Central memory CD8-positive, alpha-beta T cell (primary cell): ENCODE measurements at places on chromosomes 4 and X.

DNA sequence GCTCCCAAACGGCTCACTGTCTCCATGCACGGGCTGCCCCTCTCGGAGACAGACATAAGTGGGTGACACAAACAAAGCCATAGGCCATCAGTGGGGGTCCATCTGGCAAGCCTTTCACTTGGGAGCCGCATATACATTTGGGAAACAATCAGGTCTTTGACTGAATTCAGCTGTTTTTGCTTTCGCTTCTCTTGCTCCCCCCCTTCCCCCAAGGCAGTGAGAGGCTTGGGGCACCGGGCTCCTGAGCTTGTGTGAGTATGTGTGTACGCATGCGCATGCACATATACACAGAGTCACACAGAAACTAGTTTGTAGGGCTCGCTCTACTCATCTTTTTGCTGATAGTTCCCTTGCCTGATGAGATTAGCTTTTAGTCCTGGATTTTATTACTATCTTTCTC lies 284.4 kb downstream of the AFF2 start:
- DNase-seq: no peak
- H3K36me3 ChIP-seq: no peaks in the 10 kb centered on the region
- no peaks in the 10 kb centered on the region for H3K4me1 ChIP-seq
- no peaks in the 10 kb centered on the region for H3K27me3 ChIP-seq
- H3K4me3 ChIP-seq: no peak overlapping the region

GRCh38 chrX:146658379-146658778 lies 151.2 kb upstream of the CXorf51B start:
- H3K4me3 ChIP-seq: no peak overlapping the region
- no peaks in the 10 kb centered on the region for H3K4me1 ChIP-seq
- H3K36me3 ChIP-seq: no peaks in the 10 kb centered on the region
- H3K27ac ChIP-seq: no peak overlapping the region
- no peaks in the 10 kb centered on the region for H3K27me3 ChIP-seq

DNA sequence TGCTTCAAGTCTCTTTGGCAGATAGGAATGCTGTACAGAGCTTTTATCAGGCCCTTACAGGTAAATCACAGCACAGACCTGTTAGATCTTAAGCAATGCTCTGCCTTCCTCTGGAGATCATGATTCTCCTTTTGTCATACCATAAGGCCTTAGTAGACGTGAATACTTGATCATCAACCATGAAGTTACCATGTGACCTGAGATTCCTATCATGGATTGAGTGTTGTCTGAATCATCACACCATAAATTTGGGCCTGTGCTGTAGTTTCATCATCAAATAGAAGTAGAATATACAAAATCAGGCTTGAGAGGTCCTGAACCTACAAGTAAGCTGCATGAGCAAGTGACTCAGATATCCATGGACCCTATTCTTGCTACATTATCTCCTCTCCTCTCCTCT lies 466.8 kb upstream of the INTU start:
- H3K27me3 ChIP-seq: no peaks in the 10 kb centered on the region
- no peak overlapping the region for H3K4me3 ChIP-seq
- H3K4me1 ChIP-seq: no peaks in the 10 kb centered on the region
- H3K27ac ChIP-seq: no peak overlapping the region

DNA sequence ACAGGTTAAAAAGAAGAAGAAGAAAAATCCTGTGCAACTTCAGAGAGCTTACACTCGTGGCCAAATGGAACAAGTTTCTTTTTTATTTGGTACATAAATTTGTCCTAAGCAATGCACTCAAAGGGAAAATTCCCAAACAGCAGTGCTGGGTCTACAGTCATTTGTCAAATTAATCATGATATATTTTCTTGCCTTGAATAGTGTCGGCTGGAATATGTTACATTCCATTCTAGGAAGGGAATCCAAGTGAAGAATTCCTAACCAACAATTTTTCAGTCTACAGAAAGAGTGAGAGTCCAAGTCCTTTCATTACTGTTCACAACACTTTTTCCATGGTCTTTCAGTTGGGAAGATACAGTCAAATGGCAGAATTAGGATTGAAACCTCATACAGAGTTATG lies 63.9 kb downstream of the HAND2 start:
- H3K36me3 ChIP-seq: no peaks in the 10 kb centered on the region
- H3K27ac ChIP-seq: no peak overlapping the region

DNA sequence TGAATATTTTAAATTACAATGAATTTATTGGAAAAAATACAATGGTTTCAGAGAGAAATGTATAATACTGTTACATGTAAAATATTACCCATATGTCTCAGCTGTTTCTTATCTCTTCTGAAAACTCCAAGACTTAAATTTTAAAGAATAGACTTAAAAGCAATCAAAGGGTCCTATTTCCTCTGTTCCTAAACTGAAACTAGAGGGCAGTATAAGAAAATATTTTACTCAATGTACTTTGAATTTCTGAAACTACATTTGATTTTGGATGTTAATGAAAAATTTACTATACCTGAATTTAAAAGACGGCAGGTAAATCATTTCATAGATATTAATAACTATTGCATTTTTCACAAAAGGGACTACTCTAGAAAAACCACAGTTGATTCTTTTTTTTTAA lies 200.2 kb downstream of the LRBA start:
- peaks cover 10% of the 10 kb centered on the region for H3K4me1 ChIP-seq
- peaks cover 10% of the 10 kb centered on the region for H3K36me3 ChIP-seq
- H3K27ac ChIP-seq: no peak overlapping the region
- no peaks in the 10 kb centered on the region for H3K27me3 ChIP-seq
- DNase-seq: no peak
- no peak overlapping the region for H3K4me3 ChIP-seq

DNA sequence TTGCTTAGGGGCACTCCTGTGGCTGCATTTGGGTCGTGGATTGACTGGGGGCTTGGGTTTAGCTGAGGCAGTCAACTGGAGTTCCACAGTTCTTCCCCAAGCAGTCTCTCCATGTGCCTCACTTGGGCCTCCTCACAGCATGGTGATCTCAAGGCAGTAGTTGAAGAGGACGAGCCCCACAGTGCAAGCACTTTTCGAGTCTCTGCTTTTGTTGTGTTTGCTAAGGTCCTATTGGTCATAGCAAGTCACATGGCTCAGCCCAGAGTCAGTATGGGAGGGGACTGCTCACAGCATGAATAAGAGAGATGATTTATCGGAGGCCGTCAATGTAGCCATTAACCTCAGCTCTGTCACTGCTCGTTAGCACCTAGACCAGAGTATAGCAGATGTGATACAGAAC lies 29.7 kb downstream of the BMX start:
- H3K36me3 ChIP-seq: peaks cover 2% of the 10 kb centered on the region
- H3K4me3 ChIP-seq: no peak overlapping the region
- H3K27ac ChIP-seq: no peak overlapping the region
- no peaks in the 10 kb centered on the region for H3K4me1 ChIP-seq

GRCh38 chrX:69139516-69139915 lies 25.7 kb downstream of the PJA1 start:
- DNase-seq: no peak
- H3K27me3 ChIP-seq: no peaks in the 10 kb centered on the region
- no peaks in the 10 kb centered on the region for H3K4me1 ChIP-seq
- H3K27ac ChIP-seq: no peak overlapping the region
- H3K4me3 ChIP-seq: no peak overlapping the region

- H3K27ac ChIP-seq: no peak overlapping the region
- H3K4me3 ChIP-seq: no peak overlapping the region
- no peaks in the 10 kb centered on the region for H3K36me3 ChIP-seq
- no peaks in the 10 kb centered on the region for H3K27me3 ChIP-seq
These were observed 75.1 kb upstream of the SLC7A11 start for GRCh38 chr4:138317175-138317748.

DNA sequence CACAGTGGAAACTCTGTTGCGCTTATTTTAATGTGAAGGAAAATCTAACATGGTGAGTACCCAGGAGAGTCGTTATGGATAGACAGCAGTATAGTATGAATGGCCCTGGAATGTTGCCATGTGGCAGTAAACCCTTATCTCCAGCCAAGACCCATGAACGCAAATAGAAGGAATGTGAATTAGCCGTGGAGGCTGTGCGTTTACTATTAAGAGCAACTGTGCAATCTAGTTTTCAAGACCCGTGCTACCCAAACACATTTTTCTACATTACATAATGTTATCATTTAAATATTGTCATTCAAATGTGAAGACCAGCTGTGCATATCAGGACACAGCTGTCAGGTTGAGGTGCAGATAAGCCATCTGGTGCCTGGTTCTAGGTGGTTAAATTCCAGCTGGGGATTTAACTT lies 13.3 kb upstream of the AGA start:
- H3K27me3 ChIP-seq: no peaks in the 10 kb centered on the region
- H3K4me3 ChIP-seq: no peak overlapping the region
- H3K4me1 ChIP-seq: no peaks in the 10 kb centered on the region
- H3K27ac ChIP-seq: no peak overlapping the region

DNA sequence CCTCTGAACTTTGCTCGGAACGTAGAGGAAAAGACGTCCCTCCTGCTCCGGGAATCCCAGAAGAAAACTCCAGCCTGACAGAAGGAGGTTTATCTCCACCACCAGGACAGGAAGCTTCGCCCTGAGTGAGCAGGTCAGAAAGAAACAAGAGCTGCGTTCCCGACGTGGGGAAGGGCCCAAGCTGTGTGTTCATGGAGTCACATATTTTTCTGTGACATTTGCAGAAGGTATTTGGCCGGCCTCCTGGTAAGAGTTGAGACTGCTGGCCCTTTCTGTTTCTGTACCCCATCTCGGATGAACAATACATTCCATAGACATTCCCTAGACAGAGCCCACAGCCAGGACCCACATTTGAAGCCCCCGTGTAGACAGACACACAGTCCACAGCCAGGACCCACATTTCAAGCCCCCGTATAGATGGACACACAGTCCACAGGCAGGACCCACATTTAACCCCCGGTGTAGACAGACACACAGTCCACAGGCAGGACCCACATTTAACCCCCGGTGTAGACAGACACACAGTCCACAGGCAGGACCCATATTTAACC lies 230.8 kb downstream of the SHOX start:
- no peaks in the 10 kb centered on the region for H3K4me1 ChIP-seq
- no peaks in the 10 kb centered on the region for H3K36me3 ChIP-seq
- DNase-seq: peak; percentile 5
- no peak overlapping the region for H3K4me3 ChIP-seq
- no peaks in the 10 kb centered on the region for H3K27me3 ChIP-seq

GRCh38 chr4:69731847-69732246 lies 28.6 kb downstream of the SULT1B1 start:
- no peak overlapping the region for H3K27ac ChIP-seq
- DNase-seq: no peak
- no peaks in the 10 kb centered on the region for H3K27me3 ChIP-seq
- no peak overlapping the region for H3K4me3 ChIP-seq
- H3K36me3 ChIP-seq: no peaks in the 10 kb centered on the region

DNA sequence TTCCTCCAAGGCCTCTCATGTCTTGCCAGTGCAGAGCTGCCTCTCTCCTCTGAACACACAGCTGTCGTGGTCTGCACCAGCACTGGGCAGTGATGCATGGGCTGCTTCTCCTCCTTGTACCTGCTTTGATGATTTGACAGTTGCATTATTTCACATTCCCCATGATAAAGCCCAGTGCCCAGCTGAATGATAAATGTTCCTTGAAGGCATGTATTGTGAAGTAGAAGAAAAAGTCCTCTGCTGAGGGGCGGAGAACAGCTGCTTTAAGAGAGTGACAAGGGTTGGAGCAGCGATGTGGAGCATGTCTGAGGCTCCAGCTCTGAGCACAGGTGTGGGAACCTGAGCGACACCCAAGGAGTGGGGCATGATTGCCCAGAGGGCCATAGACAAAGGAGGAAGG lies 21.1 kb upstream of the TRIM2 start:
- no peak for DNase-seq
- no peaks in the 10 kb centered on the region for H3K4me1 ChIP-seq
- H3K27me3 ChIP-seq: peaks cover 29% of the 10 kb centered on the region
- peaks cover 2% of the 10 kb centered on the region for H3K36me3 ChIP-seq
- no peak overlapping the region for H3K27ac ChIP-seq

- peaks cover 33% of the 10 kb centered on the region for H3K4me1 ChIP-seq
- H3K27ac ChIP-seq: peak overlapping the region; percentile 95
- H3K27me3 ChIP-seq: no peaks in the 10 kb centered on the region
- peaks cover 6% of the 10 kb centered on the region for H3K36me3 ChIP-seq
- H3K4me3 ChIP-seq: peak overlapping the region; percentile 99
These were observed 552 bp downstream of the SLC25A14 start for GRCh38 chrX:130340271-130340670.

- peaks cover 8% of the 10 kb centered on the region for H3K4me1 ChIP-seq
- H3K4me3 ChIP-seq: no peak overlapping the region
- H3K36me3 ChIP-seq: no peaks in the 10 kb centered on the region
- no peak overlapping the region for H3K27ac ChIP-seq
These were observed 12.2 kb upstream of the WFS1 start for GRCh38 chr4:6257247-6258025.

GRCh38 chr4:85005865-85006377 lies 39.4 kb upstream of the WDFY3 start:
- DNase-seq: no peak
- peaks cover 2% of the 10 kb centered on the region for H3K36me3 ChIP-seq
- no peaks in the 10 kb centered on the region for H3K27me3 ChIP-seq
- H3K4me3 ChIP-seq: no peak overlapping the region

GRCh38 chr4:97912156-97912555 lies 231.1 kb downstream of the STPG2 start:
- no peaks in the 10 kb centered on the region for H3K27me3 ChIP-seq
- H3K36me3 ChIP-seq: no peaks in the 10 kb centered on the region
- H3K27ac ChIP-seq: no peak overlapping the region
- DNase-seq: no peak

GRCh38 chr4:32689518-32689917 lies 1969.3 kb downstream of the PCDH7 start:
- no peaks in the 10 kb centered on the region for H3K27me3 ChIP-seq
- H3K36me3 ChIP-seq: no peaks in the 10 kb centered on the region

DNA sequence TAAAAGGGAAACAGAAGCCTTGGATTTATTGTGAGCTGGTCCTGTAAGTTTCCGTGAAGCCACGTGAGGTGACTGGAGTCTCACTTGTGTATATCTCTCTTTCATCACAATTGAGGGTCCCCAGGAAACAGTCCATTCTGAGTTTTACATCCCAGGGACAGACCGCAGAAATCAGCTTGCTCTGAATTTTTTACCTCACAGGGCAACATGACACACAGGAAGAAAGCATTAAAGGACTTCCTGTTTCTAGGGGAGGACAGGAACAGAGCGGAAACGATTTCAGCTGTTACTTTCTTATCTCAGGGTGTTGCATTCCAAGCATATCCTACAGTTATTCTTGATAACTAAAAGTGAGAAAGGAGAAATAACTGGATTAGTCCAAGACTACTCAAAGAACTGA lies 553.5 kb downstream of the TRAM1L1 start:
- no peaks in the 10 kb centered on the region for H3K36me3 ChIP-seq
- DNase-seq: no peak
- H3K27ac ChIP-seq: no peak overlapping the region
- H3K27me3 ChIP-seq: no peaks in the 10 kb centered on the region

DNA sequence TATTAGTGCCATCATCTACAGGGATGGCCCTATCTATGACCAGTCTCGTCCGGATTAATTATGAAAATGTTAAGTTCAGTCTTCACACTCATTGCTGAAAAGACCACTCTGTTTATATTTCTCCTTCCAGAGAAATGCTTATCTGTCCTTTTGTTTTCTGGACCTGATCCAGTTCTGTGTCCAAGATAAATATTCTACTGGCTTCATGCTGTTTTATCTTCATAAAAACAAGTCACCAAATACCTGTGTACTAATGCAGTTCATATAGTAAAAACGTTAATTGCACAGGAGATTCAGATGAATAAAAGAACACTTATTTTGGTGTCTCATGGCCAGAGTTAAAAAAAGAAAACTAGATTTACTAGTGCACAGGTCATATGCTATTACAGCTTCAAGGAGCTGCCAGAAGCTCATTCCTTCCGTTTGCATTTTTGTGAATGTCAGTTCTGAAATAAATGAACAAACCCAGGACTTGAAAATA lies 17.3 kb downstream of the FNIP2 start:
- H3K27me3 ChIP-seq: no peaks in the 10 kb centered on the region
- no peak for DNase-seq
- peaks cover 1% of the 10 kb centered on the region for H3K36me3 ChIP-seq
- peaks cover 27% of the 10 kb centered on the region for H3K4me1 ChIP-seq
- H3K4me3 ChIP-seq: no peak overlapping the region
